Trophoblast cell (in vitro differentiated cells and primary cell): ENCODE measurements at places on chromosomes 6 and 20.

GRCh38 chr6:15386756-15387112 is 140.9 kb downstream of the JARID2 start:
- DNase-seq: no peak

- no peak for DNase-seq
These were observed 251.4 kb upstream of the MANEA start for GRCh38 chr6:95325916-95326315.

GRCh38 chr6:73174646-73175045 is 50.6 kb downstream of the KHDC1L start:
- DNase-seq: no peak

DNA sequence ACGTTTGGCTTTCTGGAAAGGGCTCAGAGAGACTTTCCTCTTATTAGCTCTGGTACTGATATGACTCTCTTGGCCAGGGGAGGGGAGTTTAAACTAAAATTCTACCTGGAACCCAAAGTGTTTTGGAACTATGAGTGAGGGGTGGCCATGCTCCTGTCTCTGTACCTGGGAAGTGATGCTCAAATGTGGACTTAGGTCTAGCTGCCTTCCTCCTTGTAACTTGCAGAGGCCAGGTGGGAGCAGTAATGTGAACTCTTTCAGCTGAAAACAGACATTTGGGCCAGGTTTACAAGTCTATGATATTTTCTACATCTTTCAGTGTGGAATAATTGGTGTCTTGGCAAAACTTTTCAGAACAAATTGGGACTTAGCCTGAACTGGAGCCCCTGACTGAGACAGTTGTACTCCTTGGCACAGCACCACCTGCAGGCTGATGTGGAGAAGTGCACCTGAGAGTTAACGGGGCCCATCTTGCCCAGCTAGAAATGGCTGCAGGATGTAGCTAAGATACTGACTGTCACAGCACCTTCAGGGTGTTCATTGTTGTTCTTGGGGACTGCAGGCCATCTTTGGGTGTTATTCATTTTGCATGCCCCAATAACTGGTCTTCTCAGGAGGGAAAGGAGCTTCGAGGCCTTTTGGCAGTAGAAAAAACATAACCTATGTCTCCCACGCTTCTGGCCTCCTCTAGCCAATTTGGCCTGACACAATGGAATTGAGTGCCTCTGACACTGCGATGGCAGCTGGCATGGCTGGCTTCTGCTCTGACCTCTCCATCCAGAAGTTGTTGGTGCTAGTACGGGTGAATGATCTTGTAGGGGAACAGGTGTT is 37.1 kb downstream of the CD109 start:
- peak; percentile 85 for DNase-seq

- peak; percentile 84 for DNase-seq
These were observed at the start of gene C6orf132 for GRCh38 chr6:42142118-42142835. Gene C6orf132 (minus strand): TSS chr6:42142620. CDS start chr6:42142444, 176 bp downstream.

GRCh38 chr20:57432862-57433491 is 41.8 kb downstream of the RBM38 start:
- DNase-seq: no peak

DNA sequence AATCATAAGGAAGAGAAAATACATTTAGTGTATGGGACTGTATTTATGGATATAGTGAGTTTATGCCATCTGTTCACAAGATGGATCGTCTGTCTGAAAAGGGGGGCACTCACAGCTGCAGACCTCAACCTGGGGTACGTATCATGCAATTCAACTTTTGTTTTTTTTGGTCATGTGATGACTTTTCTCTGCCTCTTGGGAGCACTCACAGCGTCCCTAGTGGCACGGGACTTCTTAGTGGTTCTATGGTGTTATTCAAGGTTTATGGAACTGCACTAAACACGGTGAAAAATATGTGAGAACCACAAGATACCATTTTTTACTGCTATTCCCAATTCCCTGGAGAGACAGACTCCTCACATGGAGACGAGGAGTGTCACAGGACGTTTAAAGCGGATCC is 60.4 kb upstream of the MPC1 start:
- DNase-seq: no peak

DNA sequence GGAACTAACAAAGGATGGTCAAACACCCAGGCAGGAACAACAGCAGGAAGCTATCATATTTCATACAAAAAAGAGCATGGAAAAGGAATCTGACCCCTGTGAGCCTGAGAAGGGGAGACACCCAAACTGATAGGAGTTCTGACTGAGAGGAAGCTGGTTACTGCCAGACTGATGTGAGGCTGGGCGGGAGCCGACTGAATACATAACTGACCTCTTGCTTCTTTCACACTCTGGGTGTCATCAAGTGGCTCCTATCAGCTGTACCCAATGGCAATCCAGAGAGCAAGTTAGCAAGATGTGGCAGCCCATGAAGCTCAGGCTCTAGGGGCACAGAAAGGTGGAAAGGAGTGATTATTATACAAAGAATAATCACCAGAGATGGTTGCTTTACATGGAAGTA is 795.1 kb upstream of the HS3ST5 start:
- no peak for DNase-seq

GRCh38 chr6:73121421-73121993 is 103.8 kb downstream of the KHDC1L start:
- DNase-seq: peak; percentile 49

- no peak for DNase-seq
These were observed 20.4 kb downstream of the MAN1A1 start for GRCh38 chr6:119328892-119329793.

DNA sequence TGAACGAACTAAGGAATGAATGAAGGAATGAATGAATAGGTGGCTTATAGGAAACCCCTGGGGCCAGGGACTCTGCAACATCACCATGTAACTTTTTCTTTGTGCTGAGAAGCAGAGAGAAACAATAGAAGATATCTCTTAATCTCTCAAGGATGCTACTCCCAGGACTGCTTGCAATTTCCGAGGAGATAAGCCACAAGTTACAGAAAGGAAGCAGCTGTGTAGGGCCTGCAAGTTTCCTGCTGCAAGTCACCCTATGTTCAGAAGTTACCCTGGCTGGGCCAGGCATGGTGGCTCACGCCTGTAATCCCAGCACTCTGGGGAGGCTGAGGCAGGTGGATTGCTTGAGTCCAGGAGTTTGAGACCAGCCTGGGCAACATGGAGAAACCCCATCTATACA is 7.3 kb upstream of the MAVS start:
- no peak for DNase-seq
